Anterior cingulate cortex (tissue), 58 donors: ENCODE measurements at places on chromosomes 16 and 17.

- peak; percentile 59 for DNase-seq
These were observed 5.9 kb downstream of the DPEP2 start for GRCh38 chr16:67993207-67994039.

DNA sequence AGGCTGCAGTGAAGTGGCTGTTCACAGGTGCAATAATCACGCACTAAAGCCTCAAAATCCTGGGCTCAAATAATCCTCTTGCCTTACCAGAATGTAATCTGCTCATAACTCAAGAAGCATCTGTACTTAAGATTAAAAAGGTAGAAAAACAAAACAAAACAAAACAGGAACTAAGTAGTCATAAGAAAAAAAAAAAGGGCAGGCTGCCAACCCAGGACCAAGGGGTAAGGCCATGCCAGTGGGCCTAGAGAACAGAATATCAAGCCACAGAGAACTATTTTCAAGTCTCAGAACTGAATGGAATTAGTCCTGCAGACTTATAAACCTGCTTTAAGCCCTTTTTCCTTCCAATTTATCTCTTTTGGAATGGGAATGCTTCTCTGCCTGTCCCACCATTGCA is 64.8 kb upstream of the TBC1D3K start:
- no peak for DNase-seq

- no peak for DNase-seq
These were observed 16.4 kb downstream of the REXO5 start for GRCh38 chr16:20822521-20823325.

GRCh38 chr16:72834499-72834898 is 213.4 kb downstream of the ZFHX3 start:
- no peak for DNase-seq

DNA sequence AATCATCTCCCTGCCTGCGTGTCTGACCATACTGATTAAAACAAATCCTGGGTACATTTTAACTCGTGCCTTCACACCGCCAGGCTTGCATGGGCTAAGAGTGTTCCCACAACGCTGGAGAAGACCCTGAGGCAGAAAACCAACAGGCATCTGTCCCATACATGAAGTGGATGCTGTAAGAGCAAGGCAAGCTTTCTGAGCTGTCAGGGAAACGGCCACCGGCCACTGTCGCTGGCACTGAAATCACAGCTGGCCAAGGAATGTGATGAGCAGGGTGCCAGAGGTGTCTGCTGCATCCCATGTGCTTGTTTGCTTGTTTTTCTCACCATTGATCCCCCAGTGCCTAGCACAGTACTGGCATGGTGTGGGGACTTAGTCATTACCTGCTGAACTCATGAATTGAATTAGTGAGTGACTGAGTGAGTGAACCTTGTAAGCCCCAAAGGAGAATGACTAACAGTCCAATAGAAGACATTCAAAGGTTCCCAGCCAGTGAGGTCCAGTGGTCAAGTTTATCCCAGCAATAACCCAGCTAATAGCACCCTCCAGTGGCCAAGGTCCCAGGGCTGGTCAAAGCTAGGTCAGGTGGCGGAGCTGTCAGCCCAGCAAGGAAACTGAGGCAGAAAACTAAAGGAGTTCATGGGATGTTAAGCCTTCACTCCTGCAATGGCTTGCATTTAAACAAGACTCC is 92.7 kb upstream of the CDH5 start:
- no peak for DNase-seq

DNA sequence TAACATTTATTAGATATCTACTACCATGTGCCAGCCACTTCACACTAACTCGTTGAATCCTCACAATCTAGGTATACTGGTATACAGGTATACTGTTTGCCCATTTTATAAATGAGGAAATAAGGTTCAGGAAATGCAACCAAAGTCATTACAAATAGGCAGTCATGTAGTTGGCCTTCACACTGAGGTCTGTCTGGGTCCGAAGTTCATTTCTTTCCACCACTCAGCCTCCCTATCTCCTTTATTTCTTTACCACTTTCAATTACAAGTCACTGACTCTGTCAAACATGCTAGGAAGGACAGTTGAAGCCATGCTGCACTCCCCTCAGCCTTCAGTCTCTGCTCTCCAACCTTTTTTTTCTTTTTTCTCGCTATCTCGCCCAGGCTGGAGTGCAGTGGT is 20.7 kb upstream of the SIAH1 start:
- DNase-seq: no peak

DNA sequence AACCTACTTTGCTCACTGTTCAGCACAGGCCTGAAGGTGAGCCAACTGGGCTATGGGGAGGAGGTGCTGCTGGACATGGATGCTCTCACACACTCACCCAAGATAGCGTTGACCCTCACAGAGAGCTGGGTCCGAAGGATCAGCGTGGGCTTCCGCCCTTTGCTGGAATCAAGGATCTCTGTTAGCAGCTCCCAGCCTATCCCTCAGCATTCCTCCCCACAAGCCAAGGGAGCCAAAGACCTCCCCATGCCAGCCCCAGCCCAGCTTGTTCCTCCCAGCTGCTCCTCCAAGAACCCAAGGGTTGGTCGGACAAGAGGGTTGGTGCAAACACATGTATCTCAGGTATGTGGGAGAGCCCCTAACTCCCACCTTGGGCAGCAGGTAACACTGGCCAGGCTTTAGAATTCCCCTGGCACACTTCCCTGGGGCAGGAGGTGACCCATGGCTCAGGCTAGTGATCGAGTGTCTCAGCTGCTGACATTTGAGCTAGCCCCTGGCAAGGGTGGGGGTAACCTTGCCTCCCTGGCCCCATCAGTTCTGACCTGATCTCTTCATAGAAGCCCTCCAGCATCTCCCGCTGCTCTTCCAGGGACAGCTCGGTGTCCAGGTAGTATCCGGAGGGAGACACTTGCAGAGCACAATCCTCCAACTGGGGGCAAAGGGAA is 8.3 kb downstream of the FHOD1 start:
- DNase-seq: no peak

DNA sequence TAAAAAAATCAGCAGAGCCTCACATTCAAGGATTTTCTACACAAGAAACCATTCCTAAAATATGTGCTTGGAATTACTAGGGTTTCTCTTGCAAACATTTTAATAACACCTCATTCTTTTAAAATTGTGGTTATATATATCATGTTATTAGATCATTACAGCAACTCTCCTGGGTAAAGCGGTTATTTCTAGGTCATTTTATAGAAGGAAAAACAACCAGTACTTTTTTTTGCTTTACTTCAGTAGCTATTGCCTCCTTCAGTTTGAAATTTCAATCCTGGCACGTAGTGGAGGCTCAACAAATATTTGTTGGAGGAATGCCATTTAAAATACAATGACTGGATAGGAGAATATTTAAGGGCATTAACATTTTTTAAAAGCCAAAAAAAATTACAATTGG is 220.6 kb downstream of the CDRT15L2 start:
- DNase-seq: no peak

GRCh38 chr16:87802670-87803069 is 36.9 kb upstream of the KLHDC4 start:
- no peak for DNase-seq

DNA sequence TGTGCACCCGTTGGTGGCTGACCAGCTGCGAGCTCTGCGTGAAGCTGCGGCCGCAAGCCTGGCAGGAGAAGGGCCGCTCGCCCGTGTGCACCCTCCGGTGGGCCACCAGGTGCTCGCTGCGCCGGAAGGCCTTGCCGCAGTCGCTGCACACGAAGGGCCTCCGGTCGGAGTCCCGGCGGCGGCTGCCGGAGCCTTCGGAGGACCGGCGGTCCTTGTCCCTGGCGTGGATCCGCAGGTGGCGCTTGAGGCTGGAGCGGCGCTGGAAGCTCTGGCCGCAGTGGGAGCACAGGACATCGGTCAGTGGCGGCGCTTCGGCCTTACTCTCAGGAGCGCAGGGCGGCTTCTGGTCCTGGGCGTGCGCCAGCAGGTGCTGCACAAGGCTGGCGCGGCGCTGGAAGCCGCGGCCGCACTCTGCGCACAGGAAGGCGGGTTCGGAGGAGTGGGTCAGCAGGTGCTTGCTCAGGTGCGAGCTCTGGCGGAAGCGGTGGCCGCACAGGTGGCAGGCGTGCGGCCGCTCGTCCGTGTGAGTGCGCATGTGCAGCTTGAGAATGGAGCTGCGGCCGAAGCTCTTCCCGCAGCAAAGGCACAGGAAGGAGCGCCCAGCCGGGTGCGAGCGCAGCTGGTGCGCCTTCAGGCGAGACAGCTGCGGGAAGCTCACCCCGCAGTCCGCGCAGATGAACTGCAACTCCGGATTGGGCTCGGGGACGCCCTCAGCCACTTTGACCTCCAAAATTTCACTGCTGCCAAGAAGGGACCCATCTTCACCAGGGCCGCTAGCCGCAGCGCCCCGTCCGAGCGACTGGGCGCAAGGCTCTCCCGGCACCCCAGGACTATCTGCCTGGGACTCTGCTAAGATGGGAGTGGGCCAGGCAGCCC is 9.1 kb downstream of the ZSCAN10 start:
- no peak for DNase-seq

DNA sequence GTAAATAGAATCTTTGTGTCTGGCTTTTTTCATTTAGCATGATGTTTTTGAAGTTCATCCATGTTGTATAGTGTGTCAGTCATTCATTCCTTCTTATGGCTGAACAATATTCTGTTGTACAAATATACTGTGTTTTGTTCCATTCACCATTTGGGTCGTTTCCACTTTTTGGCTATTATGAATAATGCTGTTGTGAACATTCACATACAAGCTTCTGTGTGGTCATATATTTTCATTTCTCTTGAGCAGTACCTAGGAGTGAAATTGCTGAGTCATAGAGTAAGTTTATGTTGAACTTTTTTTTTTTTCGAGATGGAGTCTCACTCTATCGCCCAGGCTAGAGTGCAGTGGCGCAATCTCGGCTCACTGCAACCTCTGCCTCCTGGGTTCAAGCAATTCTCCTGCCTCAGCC is 32.3 kb upstream of the TAOK1 start:
- DNase-seq: no peak

DNA sequence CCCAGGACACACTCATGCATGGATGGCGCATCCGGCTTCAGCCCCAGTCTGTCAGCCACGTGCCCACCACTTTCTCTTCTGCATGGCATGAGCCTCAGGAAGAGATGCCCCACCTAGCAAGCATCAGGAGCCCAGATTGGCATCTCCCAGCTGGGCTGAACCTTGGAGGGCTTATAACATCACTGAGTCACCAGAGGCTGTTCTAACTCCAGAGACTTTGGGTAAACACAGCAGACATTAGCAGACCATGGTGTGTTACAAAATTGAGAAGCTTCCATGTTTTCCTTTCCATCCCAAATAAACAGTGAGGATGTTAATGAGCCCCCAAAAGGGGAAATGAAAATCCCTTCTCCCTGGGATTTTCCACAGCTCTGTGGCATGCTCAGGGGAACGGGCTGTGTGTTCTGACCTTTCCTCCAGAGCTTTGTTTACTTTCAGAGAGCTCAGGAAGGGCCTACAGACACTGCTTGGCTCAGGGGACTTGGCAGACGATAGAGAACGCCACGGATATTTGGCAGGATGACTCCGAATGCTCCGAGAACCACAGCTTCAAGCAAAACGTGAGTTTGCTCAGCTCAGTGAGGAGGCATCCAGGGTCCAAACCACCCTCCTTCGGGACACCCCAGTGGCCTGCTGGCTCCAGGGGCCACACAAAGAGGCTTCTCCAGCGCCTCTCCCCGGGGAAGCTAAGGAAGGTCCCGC is 16.5 kb downstream of the GLP2R start:
- DNase-seq: no peak

GRCh38 chr16:57758331-57759117 is 23.0 kb downstream of the KATNB1 start:
- DNase-seq: no peak

- DNase-seq: no peak
These were observed 60.6 kb downstream of the TNFRSF13B start for GRCh38 chr17:16911141-16911937.

DNA sequence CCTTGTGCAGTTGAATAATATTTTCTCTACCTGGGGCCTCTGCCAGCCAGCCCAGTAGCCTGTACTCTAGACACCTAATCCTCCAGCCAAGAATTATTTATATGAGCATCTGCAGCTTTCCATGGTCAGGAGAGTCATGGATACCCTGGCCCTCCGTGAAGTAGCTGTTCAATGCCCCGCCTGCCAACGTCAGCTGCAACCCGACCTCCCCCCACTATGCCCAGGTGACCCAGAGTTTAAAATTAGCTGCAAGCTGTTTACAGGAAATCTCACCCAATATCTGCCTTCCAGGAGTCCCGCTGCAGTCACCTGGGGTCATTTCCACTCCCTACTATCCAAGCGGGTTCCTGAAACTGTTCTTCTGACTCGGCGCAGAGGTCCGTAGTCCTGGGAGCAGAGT is 12.3 kb downstream of the SDR42E2 start:
- DNase-seq: no peak

DNA sequence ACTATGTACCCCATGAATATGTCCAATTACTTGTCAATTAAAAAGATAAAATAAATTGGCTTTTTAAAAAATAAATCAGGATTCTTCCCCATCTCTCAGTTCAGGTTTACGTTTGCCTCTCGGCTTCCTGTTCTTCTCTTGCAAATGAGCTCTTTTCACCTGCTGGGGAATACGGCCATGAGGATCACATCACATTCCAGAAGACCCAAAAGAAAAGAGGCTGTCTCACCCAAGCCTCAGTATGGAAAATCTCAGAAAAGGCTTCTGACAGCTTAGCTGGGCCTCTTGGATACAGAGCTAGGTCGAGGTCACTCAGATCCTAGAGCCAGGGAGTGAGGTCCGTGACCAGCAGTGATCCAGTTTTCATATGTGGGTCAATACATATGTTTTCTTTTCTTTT is 171.2 kb upstream of the SDK2 start:
- DNase-seq: no peak

DNA sequence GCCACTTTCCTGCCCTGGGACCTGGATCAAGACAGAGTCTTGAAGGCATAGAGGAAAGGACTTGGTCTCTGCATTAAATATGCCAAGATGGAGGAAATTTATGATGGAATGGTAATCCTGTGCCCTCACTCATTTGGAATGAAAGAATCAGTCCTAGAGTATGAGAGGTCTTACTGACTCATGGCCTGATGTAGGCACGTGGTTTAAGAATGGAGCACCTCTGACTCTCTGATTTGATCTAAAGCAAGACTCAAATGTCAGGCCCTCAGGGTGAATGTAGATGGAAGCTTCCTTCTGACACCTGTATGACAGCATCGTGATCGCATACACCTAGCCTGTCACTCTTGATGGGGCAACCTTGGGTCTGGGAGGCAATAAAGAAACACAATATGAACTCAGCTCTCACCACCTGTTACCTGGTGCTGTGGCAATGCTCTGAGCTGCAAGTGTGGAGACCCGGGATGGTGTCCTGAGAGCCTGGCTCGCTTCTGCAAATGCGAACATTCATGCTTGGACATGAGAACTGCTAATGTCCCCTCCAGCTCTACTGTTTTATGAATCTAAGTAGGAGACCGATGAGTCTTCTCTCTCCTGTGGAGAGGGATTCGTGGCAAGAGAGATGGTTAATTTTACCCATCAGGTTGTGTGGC is 229.9 kb downstream of the ABCC12 start:
- no peak for DNase-seq

- DNase-seq: no peak
These were observed 52.0 kb upstream of the CBX4 start for GRCh38 chr17:79891113-79891730.

- no peak for DNase-seq
These were observed 109.9 kb downstream of the GNAO1 start for GRCh38 chr16:56300891-56301850.

GRCh38 chr17:81270279-81270678 is 24.8 kb downstream of the SLC38A10 start:
- no peak for DNase-seq
